ENCODE measurements at places on chromosomes 5 and 9.

GRCh38 chr9:87294126-87294525 lies 203.5 kb upstream of the DAPK1 start:
- DNase-seq = no peak

DNA sequence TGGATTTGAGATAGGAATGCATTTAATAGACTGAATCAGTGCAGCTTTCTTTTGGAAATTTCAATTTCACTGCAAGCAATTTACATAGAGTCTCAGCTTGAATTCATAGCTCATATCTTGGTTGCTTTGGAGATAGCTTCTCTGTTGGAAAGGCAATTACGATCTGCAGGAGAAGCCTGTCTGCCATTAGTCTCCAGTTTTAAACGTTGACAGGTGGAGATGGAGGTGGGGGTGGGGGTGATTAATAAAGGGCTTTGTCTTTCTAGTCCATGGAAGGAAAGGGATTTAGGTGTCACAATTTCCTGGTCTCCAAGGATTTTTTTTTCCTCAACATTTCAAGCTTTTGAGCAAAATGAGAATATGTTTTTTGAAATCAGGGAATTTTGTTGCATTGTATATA lies 184.7 kb downstream of the CARTPT start:
- DNase-seq = no peak

DNA sequence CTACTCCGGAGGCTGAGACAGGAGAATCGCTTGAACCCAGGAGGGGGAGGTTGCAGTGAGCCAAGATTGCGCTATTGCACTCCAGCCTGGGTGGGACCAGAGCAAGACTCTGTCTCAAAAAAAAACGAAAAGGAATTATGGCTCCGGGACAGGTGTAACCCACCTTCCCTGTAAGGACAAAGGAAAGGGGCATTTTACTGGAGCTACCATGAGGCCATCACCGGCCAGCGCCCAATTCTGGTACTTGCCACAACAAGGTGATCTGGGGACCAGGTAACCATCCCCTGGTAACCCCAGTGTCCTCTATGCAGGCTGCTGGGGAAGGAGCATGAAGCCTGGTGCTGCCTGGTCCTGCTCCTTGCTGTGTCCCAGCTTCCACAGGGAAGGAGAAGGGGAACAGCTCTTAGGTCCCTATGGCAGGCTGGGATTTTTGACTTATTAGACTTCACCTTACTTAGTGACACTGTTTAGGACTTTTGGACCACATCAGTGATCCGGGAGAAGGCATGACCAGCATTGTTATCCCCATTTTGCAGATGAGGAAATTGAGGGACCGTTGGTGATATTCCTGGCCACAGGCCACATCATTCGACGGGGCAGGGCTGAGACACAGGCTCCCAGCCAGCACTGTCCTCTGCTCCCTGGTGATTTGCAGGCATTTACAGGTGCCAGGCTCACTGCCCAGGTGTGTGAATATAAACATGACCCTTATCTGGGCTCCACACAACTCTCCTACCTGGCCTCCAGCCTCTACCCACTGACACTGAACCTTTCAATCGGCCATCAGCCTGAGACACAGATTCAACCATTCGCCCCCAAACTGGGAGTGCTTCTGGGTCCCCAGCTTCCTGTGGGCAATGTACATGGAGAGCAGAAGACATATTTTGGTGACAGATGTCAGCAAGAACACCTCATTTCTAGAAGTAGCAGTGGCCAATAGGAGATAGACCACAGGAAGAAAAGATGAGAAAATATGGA lies 26.5 kb upstream of the ABO start:
- DNase-seq = no peak

GRCh38 chr9:22148876-22149637 lies 140.0 kb upstream of the CDKN2B start:
- DNase-seq = no peak

GRCh38 chr5:65050140-65050539 lies 281.4 kb downstream of the CWC27 start:
- DNase-seq = no peak

DNA sequence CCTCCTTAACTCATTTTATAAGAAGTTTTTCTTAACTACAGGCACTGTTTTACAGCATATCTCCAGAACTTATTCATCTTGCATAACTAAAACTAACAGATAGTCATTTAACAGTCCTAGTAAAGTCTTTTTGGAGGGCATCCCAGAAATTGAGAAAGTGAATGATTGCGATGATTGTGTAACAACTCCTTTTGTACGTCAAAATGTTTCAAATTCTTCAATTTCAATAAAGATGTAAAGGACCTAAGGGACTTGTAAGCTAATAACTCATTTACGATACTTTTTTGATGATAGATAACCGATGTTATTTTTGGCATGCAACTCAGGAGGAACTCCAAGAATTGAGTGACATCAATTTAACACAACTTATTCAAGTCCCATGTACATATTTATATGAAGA lies 42.7 kb downstream of the SVEP1 start:
- DNase-seq = no peak

DNA sequence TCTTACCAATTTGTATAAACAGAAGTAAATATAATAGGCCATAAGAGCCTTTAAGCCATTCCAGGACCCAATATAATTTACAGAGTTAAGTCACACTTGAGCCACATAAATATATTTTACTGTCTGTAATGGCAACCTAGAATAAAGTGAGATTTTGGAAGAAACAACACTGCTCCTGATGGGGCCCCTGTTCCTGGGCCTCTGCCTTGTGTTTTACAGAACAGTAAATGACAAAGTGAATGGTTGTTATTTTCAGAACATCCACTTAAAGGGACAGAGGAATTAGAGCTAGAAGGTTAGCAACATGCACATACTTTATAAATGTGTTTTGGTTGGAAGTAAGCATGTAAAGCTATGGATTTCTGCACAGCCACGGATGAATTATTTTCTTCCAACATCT lies 3.6 kb downstream of the PTGER4 start:
- no peak for DNase-seq

DNA sequence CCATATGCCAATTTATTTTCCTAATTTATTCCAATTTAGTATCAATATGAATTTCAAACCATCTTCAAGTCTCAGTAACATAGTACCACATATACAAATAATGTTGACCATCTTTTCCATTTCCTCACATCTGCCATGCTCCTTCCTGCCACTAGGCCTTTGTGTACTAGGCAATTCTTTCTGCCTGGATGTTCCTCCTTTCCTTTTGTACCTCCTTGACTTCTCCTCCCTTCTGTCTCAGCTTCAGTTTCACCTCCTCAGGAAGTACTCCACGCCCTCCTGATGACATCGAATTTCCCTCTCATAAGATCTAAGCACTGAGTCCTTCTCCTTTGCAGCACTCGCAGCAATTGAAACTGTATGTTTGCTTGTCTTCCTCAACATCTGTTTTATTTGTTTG lies 53.9 kb downstream of the MEF2C start:
- DNase-seq = no peak

GRCh38 chr9:137757139-137757538 lies 120.4 kb upstream of the CACNA1B start:
- no peak for DNase-seq

GRCh38 chr5:160480652-160481051 lies 59.0 kb downstream of the PTTG1 start:
- DNase-seq = no peak

DNA sequence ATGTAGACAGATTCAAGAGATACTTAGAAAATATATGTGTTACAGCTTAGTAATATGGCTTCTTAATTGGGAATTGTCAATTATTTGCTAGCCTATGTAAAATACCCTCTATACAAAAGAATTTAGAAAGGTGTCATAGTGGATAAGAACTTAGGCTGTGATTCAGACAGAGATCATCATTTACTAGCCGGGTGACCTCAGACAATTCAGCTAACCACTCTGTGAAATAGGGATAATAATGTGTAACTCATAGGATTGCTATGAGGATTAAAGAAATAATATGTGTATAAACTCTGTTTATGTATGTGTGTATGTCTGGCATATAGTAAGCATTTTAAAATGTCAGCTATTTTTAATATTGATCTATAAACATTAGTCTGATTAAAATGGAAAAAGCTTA lies 5.9 kb upstream of the LARS1 start:
- DNase-seq = no peak

Measured in stimulated activated CD8-positive, alpha-beta memory T cell treated with anti-CD3 and anti-CD28 coated beads, Interleukin-4, amount 100 ng/mL, for 1 hour (primary cell).